ENCODE measurements at places on chromosomes 6 and 20. TPM values are rescaled to one million over a fixed set of nuclear protein-coding genes. Genes with fewer than 3 reads are reported as not detected.
A peak's percentile ranks its signal among the peaks of the same experiment; 100 is the strongest.

- peak; percentile 72 for DNase-seq
These were observed 76.8 kb upstream of the DUSP22 start for GRCh38 chr6:215335-216034.

DNA sequence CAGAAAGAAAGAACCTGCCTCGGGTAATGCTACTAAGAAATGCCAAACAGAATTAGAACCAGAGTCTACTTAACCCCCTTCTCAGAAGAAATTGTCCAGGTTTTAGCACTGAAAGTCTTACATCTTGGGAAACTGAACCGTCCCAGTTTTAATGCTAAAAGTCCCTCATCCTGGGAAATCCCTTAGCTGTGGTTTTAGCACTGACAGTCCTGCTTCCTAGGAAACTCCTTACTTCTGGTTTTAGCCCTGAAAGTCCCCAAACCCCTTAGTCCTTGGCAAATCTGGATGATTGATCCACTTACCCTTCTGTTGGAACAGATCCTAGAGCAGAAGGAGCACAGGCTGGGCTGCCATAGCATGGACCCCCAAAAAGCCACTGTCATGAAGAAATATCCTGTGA, 4.8 kb upstream of the TMEM14A start:
- DNase-seq, result no peak

DNA sequence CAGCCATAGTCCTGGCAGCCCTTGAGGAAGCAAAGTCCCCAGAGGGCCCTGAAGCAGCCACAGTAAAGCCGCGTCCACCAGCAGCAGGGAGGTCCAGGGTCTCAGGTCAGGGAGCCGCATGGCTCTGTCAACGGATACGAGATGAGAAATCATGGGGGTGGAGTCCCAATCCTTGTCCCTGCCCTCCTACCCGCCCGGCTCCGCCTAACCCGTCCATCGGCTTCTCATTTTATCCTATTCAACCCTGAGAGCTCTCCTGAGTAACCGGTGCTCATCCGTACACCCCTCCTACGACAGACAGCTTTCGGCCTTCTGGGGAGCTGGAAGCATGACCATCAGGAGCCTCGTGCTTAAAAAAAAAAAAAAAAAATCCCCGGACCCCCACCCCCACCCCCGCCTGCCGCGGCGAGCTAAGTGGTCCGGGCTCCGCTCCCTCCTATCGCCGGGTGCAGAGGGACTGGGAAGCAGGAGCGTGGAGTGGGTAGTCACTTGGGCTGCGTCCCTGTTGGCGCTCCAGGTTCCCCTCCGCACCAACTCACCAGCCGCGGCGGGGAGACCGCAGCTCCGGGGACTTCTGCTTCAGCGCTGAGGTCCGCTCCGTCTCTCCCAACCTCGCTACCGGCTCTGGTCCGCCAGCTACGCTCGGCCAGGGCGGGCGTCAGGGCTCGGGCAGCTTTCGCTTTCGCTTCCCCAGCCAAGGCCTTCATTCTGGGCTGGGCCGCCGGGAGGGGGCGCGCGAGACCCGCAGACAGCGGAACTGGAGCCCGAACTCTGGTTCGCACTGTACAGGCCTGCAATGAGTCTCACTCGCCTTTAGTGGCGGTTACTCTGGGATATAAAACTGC, at the start of gene TAP2:
Gene TAP2 (minus strand): TSS at position 626 of the 845 bp plus-strand sequence. CDS start 506 bp downstream, at position 120.
- DNase-seq, result peak; percentile 93

DNA sequence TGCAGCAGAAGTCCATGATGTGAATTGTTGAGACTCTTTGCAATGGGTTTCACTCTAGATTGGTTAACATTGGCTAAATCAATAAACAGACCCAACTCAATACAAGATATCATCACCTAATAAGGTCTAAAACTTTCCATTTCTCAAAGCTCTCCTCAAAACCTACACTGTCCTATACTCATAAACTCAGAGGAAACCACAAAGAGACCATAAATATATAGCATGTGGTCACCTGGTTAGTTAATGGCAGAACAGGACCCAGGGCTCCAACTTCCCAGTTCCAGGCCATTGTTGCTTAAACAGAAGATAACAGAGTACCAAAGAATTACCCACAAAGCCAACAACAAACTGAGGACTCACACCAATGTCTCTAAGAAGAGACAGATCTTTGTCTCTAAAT, 12.0 kb downstream of the RTN4IP1 start:
- DNase-seq, result peak; percentile 25

DNA sequence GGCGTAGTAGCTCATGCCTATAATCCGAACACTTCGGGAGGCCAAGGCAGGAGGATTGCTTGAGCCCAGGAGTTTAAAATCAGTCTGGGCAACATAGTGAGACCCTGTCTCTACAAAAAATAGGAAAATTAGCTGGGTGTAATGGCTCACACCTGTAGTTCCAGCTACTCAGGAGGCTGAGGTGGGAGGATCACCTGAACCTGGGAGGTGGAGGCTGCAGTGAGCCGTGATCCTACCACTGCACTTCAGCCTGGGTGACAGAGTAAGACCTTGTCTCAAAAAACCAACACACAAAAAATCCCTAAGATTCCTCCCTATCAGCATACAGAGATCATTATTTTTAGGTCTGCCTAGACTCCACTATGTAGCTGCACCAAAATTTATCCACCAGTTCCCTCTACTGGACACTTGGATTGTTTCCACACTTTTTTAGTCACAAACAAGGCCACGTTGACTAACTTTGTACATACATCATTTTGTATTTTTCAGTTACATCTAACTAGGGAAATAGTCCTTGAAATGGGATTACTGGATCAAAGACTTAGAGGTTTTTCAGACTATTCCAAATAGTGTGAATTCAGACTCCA, 3.6 kb upstream of the PHF1 start:
- no peak for DNase-seq

GRCh38 chr20:62371588-62372041, 4.5 kb upstream of the LAMA5 start:
- no peak for DNase-seq

- no peak for DNase-seq
These were observed 214.4 kb upstream of the ZFP64 start for GRCh38 chr20:52405986-52406385.

GRCh38 chr20:10324198-10324847, 105.7 kb downstream of the SNAP25 start:
- no peak for DNase-seq

DNA sequence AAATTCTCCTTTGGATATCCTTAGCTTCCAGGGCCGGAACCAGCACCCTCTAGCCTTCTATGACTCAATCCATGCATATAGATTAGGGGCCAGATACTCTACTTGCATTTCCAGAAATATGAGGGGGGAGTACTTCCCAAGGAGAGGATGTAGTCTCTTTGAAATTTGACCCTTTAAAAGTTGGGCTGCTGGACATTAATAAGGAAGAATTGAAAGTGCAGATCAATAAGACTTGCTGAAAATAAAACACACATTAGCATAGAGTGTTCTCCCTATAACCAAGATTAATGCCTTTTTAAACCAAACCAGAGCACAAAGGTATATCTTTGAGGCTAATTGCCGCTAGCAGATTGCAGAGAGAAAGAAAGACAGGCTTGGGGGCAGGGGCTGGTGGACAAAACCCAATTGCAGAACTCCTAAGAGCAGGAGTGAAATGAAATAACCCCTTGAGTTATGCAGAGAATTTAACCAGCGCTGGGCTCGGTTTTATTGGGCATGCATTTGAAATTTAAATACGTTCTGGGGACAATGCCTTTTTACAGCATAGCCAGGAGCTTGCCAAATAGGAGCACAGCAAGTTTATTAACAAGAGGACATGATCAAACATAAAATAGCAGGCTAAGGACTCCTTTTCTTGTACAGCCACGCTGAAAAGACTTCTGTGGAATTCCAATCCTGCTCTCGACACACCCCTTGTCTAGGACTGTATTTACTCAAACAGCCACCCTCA, 108.2 kb upstream of the SALL4 start:
- DNase-seq, result no peak

DNA sequence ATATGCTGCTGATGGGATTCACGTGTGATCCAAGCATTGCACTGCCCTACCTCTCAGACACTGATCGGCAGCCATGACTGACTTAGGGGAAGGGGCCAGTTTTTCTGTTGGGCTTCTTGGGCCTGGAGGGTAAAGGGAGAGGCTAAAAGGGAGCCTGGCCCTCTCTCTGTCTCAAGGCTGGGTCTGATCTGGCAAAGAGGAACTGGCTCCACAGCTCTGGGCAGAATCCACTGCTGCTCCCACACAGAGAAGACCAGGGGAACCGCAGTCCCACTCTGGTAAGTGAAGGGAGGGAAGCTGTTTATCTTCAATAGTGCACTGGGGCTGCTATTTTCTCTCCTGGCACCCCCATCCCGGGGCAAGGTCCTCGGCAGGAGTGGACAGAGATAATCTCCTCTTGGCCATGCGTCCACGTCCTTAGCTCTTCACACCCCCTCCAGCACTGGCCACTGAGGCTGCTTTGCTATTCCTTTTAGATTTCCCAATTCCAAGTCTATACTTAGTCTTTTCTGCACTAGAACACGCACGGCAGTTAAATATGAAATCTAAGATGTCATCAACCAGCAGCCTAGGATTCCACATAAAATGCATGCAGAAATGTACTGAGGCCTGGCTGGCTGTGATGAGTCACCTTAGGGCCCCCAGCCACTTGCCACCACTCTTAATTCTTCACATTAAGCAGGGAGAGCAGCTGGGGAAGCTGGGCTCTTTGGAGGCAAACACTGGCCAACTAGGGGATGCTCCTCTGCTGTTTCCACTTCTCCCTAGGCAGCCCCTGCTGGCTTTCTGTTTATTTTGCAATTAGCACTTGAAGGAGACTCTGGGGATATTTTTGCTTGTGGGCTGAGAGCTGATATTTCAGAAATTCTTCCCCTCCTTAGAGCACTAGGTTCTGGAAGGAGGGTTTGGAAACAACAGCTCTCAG, 87.8 kb upstream of the ARMC2 start:
- DNase-seq, result no peak

DNA sequence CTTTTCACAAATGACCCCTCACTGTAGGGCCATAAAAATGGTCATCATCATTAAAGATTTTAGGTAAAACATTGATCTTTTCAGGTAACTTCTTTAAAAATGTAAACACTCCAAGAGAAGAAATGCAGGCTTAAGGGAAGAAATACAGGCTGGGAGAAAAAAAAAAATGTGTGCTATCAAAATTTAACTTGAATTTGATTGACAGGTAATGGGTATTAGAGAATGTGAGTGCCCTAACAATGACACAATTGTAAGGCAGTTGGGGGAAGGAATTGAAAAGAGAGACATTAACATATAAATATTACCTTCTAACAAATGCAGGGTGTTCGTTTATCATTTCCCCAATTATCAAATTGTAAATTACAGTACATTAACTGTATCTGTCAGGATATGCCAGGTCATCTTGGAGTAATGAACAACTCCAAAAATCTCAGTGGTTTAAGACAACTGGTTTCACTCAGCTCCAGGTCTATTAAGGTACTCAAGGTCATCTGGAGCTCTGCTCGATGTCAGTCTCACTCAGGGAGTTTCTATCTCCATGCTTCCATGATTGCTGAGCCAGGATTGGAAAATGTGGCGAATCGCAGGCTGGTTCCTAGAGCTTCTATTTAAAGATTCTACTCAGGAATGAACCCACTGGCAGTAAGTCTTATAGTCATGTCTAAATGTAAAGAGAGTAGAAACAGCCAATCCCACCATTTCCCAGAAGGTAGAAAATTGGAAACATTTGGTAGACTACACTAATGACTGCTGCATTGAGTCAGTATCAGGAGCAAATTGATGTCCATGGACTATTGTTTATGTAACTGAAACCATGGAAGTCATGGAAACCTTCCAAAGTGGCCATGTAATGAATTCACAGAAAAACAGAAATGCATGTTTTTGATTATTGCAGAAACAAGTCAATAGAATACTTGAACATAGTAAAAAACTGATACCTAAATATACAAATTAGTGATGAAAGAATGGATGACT, 55.6 kb downstream of the FRK start:
- DNase-seq, result no peak

GRCh38 chr6:15596186-15596896, 66.5 kb downstream of the DTNBP1 start:
- no peak for DNase-seq

DNA sequence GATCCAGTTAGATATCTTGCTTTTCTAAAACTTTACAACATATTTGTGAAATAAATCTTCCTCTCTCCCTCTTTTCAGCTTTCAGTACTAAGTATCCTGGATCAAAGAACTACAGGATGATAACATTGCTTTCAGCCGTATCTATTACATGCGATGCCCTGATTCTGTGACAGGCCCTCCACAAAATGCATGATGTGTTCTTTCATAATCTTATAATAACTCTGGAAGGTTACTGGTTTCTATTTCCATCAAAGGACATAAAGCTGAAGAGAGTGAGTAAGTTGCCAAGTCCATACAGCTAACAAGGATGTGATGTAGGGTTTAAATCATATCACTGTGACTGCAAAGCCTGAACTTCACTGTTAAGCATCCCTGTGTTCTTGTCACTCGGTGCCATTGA, 62.9 kb upstream of the ADGRG6 start:
- no peak for DNase-seq

- DNase-seq, result no peak
These were observed 42.4 kb upstream of the PLN start for GRCh38 chr6:118505656-118506055.

- DNase-seq, result no peak
These were observed 100.5 kb upstream of the QKI start for GRCh38 chr6:163313981-163314380.

GRCh38 chr6:20652299-20653084, 118.2 kb downstream of the CDKAL1 start:
- no peak for DNase-seq

- peak; percentile 93 for DNase-seq
These were observed 42.3 kb downstream of the HIVEP2 start for GRCh38 chr6:142902636-142903053.

Gene HMGCLL1
- not detected for total RNA-seq

Gene ECT2L
- total RNA-seq, result not detected

Gene EPPIN
- total RNA-seq, result not detected

Gene BPIFB2
- not detected for total RNA-seq

Gene ZC2HC1B
- total RNA-seq, result not detected

Gene SRMS
- not detected for total RNA-seq

Gene PAX1
- not detected for total RNA-seq

Gene GPX5
- not detected for total RNA-seq
